ENCODE measurements at places on chromosomes 3 and 15. TPM values are rescaled to one million over a fixed set of nuclear protein-coding genes. Genes with fewer than 3 reads are reported as not detected.

GRCh38 chr3:46954178-46954577, 22.4 kb downstream of the CCDC12 start:
- DNase-seq: no peak

DNA sequence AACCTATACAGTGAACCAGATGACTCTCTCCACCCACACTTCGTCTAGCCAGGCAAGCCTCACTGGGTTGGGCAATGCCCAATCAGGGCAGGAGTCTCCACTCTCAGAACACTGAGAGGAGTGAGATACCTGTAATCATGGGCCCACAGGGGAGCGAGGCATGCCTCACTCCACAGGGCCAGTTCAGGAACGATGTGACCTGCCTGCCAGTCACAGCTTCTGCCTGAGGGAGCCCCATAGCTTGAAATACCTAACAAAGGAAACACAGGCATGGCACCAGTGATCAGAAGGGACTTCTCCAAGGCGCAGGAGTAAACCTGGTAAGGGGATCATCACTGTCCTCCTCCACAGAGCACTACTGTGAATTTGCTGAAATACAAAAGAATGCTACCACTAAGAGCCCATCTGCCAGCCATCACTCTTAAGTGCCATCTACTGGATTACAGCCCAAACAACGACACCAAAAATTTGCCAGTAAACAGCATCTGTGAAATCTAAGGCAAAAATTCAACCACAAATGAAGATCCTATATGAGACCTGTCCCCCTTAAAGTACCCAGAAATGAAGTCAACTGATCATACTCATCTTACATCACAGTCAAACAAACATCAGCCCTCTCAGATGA, 689.9 kb upstream of the SEMA6D start:
- no peak for DNase-seq

GRCh38 chr3:190041333-190042041, 79.2 kb downstream of the P3H2 start:
- no peak for DNase-seq

DNA sequence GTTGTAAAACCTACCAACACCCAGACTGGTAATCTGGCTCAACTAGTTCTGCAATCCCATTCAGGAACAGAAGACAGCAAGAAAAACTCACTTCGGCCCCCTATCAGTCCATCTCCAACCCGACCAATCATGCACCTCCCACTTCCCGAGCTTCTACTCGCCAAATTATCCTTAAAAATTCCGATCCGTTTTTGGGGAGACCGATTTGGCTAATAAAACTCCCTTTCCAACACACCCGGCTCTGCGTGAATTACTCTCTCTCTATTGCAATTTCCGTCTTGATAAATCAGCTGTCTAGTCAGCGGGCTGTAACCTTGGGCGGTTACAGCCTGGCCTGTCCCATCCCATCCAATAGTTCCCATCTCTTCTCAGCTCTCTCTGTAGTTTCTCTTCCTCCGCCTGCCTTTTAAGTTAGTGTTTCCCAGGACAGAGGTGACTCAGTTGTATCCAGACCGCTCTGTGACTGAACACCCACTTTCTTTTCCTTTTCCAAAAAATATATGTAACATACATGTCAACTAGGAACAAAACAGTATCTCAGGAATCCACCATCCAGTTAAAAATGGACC, 780 bp upstream of the ACAD9 start:
- DNase-seq: peak; percentile 90

The PTH1R gene
- 0.60 TPM for polyA plus RNA-seq

- DNase-seq: no peak
Observed at GRCh38 chr3:124569761-124570160, 160.5 kb upstream of the UMPS start.

The CAPN3 gene
- polyA plus RNA-seq: 2.2 TPM

The LIPC gene
- polyA plus RNA-seq: 1.1 TPM

DNA sequence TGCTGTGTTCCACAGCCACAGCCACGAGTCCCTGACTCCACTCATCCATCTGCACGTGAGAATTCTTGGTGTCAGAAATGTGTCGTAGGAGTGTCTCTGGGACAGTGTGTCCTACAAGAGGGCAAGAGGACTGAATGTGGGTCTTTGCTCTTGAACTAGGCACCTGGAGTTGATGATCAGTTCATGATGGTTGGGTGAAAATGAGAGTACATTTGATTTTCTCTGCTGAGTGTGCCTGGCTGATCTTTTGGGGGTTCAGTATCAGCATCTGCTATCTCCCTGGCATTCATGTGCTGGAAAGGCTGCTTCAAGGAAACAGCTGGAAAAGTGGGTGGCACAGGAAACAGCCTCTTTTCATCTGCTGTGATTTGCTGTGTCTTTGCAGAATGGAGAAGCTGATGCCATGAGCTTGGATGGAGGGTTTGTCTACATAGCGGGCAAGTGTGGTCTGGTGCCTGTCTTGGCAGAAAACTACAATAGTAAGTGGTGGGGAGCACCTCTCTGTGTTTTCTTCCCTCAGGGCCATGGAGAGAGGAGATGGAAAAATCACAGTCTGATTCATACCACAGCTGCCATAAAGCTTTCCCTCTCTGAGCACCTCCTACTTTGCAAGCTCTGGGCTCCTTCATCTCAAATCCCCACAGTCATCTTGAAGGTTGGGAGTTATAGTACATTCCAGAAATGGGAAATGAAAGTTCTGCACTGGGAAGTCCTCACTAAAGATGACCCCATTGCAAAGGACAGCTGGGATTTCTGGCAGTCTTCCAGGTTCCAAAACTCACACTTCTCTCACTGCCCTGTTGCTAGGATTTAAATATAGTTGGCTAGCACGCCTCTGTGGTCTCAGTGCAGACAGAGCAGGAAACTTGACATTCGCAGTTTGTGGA, 17.8 kb downstream of the TF start:
- no peak for DNase-seq

The FAM174B gene
- polyA plus RNA-seq: 1.8 TPM

The DZIP1L gene
- polyA plus RNA-seq: 9.6 TPM

DNA sequence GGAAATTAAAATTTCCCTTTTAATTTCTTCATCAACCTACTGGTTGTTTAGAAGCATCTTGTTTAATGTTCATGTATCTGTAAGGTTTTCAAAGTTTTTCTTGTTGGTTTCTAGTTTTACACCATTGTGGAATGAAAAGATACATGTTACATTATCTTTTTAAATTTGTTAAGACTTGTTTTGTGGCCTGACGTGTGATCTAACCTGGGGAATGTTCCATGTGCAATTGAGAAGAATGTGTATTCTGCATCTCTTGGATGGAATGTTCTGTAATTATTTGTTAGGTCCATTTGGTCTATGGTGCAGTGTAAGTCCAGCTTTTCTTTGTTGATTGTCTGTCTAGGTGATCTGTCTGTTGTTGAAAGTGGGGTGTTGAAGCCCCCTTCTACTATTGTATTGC, 45.7 kb downstream of the THSD4 start:
- no peak for DNase-seq

The ACTC1 gene
- polyA plus RNA-seq: 29.9 TPM

DNA sequence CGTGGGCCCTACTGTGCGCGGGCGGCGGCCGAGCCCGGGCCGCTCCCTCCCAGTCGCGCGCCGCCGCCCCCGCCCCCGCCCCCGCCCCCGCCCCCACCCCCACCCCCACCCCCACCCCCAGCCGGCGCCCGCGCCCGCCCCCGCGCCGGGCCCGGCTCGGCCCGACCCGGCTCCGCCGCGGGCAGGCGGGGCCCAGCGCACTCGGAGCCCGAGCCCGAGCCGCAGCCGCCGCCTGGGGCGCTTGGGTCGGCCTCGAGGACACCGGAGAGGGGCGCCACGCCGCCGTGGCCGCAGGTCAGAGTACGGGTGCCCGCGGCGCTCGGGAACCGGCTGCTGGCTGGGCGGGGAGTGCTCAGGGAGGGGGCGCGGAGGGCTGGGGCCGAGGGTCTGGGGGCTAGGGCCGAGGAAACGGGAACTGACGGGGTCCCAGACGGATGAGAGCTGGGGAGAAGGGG, 1.1 kb upstream of the PPARG start:
- DNase-seq: peak; percentile 63

The SLC38A3 gene
- polyA plus RNA-seq: 0.93 TPM

Data from GM23248 (cell line).